H9 (cell line): ENCODE measurements at places on chromosomes 3 and 15. TPM values are rescaled to one million over a fixed set of nuclear protein-coding genes. Genes with fewer than 3 reads are reported as not detected.

GRCh38 chr3:100370756-100371155, 30.1 kb downstream of the TOMM70 start:
- DNase-seq = no peak

- DNase-seq = no peak
Observed at GRCh38 chr3:55984626-55985025, 483.6 kb downstream of the ERC2 start.

The PYGO1 gene
- 0.59 and 0.83 TPM in 2 replicates for total RNA-seq

DNA sequence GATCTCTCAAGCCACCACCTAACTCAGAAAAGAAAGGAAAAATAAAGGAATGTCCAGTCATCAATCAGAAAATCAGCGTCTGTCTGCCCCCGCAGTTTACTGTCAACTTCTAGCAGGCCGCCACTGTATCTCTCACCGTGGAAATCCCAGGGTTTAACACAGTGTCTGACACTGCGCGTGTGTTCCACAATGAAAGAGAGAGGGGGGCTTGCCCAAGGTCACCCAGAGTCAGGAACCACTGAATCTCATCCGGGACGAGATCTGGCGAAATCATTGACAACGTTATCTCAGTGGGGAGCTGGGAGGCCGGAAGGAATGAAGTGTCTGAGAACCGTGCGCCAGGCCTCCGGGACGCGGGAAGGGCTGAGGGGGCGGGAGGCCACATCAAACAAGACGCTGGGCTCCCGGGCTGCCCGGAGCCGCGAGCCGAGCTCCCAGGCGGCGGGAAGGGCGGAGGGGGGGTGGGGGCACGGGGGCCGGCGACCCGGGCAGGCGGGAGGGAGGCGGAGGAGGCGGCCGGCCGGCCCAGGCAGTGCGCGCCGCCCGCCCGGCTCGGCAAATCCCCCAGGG, 2.2 kb upstream of the HES1 start:
- peak; percentile 65 for DNase-seq
